ENCODE measurements at places on chromosomes 7 and 10.
A peak's percentile ranks its signal among the peaks of the same experiment; 100 is the strongest.

GRCh38 chr10:95374597-95375209 lies 83.9 kb upstream of the PDLIM1 start:
- DNase-seq, result peak; percentile 73

DNA sequence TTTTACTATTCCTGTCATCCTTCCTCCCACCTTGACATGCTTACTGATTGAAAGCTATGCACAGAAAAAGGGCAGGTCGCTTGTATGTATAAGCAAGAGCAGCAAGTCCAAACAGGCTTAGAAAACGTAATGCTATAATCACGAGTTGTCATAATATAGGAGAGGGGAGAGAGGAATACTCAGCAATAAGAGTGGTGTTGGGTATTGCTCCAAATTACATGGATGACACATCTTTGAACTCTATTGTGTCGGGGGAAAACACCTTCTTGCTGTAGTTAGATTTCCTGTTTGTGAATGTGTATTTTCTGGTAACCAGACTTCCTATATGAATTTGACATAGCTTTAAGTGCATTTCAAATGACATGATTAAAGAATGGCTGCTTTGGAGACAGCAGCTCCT lies 7.5 kb downstream of the MET start:
- no peak for DNase-seq

- DNase-seq, result no peak
Observed at GRCh38 chr7:149422914-149423301, 38.0 kb downstream of the ZNF777 start.

DNA sequence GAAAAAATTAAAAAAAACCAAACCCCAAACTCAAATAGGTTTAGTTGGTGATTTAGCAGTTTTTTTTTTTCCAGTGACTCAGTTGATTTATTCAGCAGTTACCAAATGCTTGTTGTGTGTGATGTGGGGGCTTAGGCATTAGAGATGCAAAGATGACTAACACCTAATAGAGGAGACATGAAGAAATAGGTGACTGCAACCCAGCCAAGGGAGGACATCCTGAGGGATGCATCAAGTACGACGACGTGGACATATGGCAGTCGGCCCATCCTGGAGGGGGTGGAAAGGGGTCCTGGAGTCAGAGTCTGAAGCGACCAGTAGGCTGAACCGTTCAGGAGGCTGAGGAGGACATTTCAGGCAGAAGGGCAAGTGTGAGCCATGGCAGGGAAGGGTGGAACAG lies 35.5 kb downstream of the LRMDA start:
- DNase-seq, result no peak

- no peak for DNase-seq
Observed at GRCh38 chr7:139853506-139854123, 24.6 kb downstream of the TBXAS1 start.

GRCh38 chr7:2909043-2909442 lies 64.9 kb upstream of the GNA12 start:
- no peak for DNase-seq

- DNase-seq, result no peak
Observed at GRCh38 chr7:26853788-26854393, 10.5 kb downstream of the SKAP2 start.
